ENCODE measurements at places on chromosomes 6 and 20. TPM values are rescaled to one million over a fixed set of nuclear protein-coding genes. Genes with fewer than 3 reads are reported as not detected.

DNA sequence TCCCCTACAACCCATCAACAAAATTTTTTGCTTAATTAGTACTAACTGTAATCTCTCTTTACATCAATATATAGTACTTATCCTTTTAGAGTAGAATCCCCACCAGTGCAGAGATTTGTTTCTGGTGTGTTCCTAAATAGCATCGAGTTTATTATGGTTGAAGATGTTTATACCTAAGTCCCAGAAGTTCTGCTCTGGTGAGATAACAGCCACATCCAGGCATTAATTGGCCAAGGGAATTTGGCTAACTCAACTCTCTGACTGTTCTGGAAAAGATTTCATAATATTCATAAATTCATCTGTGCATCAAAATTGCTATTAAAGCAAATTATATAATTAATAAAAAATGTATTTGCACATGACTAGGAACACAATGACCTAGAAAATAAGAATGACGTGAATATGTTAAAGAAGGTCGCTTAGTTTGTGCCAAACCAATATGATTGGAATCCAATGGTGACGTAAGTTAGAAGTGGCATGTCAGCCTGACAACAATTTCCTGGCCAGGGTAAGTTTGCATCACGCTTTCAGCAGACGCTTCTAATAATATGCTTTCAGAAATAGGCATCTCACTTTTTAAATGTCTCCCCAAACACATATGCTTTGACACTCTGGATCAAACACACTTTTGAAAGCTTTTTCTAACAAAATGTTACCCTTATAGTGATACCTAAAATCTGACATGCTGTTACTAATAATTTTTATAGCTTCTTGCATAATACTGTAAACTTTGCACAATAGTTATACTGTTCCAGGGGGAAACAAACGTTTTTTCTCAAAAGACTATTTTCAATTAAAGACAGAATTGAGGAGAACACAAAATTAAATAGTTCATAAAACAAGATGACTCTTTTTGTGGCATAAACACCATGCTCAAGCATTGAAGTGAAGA lies 236.7 kb downstream of the TENT5A start:
- H3K36me3 ChIP-seq: no peaks in the 10 kb centered on the region
- no peak overlapping the region for H3K4me3 ChIP-seq
- no peaks in the 10 kb centered on the region for H3K27me3 ChIP-seq
- H3K27ac ChIP-seq: no peak overlapping the region

DNA sequence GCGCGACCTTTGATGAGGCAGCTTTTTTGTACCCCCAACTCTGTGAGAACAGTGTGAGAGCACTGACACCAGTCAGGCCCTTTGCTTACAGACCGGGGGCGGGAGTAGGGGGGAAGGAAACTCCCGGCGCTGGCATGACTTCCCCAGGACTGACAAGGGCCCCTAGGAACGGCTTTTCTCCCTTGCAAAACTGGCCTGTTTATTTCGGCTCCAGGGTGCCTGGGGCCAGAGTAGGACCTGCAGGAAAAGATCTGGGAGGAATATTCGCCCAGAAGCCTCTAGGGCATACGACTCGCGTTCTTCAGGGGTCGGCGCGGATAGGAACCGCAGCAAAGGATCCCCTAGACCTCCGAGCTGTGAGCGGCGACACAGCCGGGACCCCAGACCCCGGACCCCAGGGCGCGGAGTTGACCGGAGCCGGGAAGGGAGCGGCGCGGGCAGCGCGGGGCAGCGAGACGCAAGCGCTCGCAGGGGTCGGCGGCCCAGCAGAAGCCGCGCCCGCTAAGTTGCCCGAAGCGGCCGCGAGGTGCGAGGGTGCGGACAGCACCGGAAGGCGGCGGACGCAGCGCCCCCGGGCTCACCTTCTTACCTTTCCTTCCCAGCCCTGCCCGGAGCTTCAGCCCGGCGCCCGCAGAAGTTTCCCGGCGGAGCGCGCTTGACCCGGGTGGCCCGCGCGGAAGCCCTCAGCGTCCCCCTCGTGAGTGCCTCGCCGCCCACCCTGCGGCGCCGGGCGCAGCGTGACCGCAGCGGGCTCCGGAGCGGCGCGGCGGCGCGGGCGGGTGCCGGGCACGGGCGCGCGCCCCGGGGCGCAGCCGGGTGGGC lies at the start of gene POPDC3:
POPDC3 (minus strand) TSS at position 771 of the 822 bp plus-strand sequence. CDS start 18,105 bp downstream, outside the sequence.
- no peaks in the 10 kb centered on the region for H3K36me3 ChIP-seq
- peak; percentile 28 for DNase-seq
- peaks cover 4% of the 10 kb centered on the region for H3K4me1 ChIP-seq
- H3K27me3 ChIP-seq: peaks cover 46% of the 10 kb centered on the region
- no peak within 1 kb of the TSS for H3K27ac ChIP-seq

- H3K27me3 ChIP-seq: no peaks in the 10 kb centered on the region
- no peak for DNase-seq
These were observed 45.7 kb downstream of the TINAG start for GRCh38 chr6:54353975-54354374.

Gene MROH8
- total RNA-seq: 7.6 TPM

Gene PRDM13
- 0.14 TPM for total RNA-seq

- H3K27ac ChIP-seq: peak overlapping the region; percentile 82
- no peaks in the 10 kb centered on the region for H3K27me3 ChIP-seq
These were observed 56.7 kb upstream of the APCDD1L start for GRCh38 chr20:58571693-58572427.

Gene LHFPL5
- not detected for total RNA-seq

Gene FAM184A
- total RNA-seq: 7.6 TPM

Gene PPP1R3G
- 0.07 TPM for total RNA-seq

GRCh38 chr20:5776077-5776476 lies 25.9 kb downstream of the SHLD1 start:
- H3K27me3 ChIP-seq: no peaks in the 10 kb centered on the region
- no peak for DNase-seq
- H3K4me3 ChIP-seq: no peak overlapping the region
- no peaks in the 10 kb centered on the region for H3K4me1 ChIP-seq
- H3K27ac ChIP-seq: no peak overlapping the region
- peaks cover 3% of the 10 kb centered on the region for H3K36me3 ChIP-seq

DNA sequence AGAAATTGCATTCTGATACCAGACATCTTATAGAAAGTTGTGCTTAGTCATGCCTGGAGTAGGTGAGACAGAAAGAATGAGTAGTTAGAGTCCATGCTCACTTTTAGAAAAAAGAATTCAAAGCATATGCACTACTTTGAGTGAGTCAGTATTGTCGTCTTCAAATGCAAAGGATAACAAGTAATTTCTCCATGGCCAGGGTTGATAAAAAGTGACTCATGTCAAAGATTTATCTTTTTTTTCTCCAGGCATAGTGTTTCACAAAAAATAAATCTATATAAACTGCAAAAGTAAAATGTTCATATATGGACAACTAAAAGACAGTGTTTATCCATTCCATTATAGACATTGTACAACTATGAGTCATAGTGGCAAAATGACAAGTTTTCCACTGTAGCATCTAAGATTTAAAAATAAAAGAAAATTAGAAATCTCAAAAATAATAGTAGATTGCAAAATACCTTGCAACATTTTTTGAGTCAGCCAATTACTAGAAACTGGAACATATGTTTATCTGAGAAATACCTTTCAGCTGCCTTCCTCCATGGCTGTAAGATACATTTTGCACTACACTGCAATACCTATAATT lies 329.6 kb downstream of the GRIK2 start:
- H3K27ac ChIP-seq: no peak overlapping the region
- H3K4me1 ChIP-seq: no peaks in the 10 kb centered on the region
- no peak for DNase-seq
- H3K36me3 ChIP-seq: no peaks in the 10 kb centered on the region
- no peak overlapping the region for H3K4me3 ChIP-seq
- H3K27me3 ChIP-seq: no peaks in the 10 kb centered on the region

DNA sequence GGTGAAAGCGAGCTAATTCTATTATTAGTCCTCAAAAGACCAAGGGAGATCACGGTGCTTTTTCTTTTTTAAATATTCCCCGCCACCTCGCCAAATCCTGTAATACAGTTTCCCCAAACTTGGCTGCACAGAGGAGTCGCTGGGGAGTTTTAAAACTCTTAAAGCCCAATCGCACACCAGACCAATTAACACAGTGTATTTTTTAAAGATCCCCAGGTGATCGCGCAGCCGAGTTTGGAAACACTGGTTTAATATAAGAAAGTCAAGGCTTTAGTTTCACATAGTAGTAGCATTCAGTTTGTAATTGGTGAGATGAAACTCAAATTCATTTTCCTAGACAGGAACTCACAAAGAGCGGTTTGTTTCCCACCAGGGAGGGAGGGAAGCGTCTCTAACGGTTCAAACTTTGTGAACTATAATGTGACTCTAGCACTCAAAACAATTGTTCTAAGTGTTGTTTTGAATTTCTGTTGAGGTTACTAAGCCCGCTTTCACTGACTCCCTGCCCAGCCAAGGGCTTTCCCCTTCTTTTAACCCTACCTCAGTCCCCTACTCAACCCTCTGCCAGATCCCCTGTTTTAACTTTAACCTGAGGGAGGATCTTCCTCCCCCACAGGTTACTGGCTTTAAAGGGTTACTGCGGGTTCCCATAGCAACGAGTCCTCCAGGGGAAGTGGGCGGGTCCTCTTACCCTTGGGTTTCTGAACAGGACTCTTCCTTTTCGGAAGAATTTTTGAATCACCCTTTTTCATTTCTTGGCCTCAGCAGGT lies 25.7 kb upstream of the BTBD3 start:
- H3K36me3 ChIP-seq: peaks cover 14% of the 10 kb centered on the region
- no peaks in the 10 kb centered on the region for H3K27me3 ChIP-seq
- peak overlapping the region; percentile 96 for H3K4me3 ChIP-seq
- peak; percentile 62 for DNase-seq
- H3K27ac ChIP-seq: peak overlapping the region; percentile 95

GRCh38 chr6:70375882-70376281 lies 37.4 kb upstream of the FAM135A start:
- H3K4me3 ChIP-seq: no peak overlapping the region
- no peaks in the 10 kb centered on the region for H3K27me3 ChIP-seq
- no peaks in the 10 kb centered on the region for H3K4me1 ChIP-seq
- H3K27ac ChIP-seq: no peak overlapping the region
- H3K36me3 ChIP-seq: no peaks in the 10 kb centered on the region
- DNase-seq: no peak

DNA sequence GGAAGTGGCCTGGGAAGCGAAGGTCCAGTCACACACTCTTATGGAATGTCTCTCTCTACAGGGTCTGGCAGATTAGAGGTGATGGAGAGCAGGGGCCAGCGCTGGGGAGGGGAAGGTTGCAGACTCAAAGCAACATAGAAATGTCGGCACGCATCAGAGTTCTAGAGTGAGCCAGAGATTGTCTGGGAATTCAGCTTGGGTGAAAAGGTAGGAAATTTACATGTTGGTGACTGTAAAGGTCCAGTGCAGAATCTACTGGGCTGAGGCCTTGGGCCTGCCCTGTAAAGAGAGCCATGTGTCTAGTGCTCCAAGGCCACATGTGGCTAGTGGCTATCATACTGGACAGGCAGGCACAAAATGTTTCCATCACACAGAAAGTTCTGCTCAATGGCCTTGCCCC lies 80.8 kb downstream of the FOXA2 start:
- peaks cover 14% of the 10 kb centered on the region for H3K4me1 ChIP-seq
- no peaks in the 10 kb centered on the region for H3K36me3 ChIP-seq
- H3K27ac ChIP-seq: no peak overlapping the region
- DNase-seq: no peak

DNA sequence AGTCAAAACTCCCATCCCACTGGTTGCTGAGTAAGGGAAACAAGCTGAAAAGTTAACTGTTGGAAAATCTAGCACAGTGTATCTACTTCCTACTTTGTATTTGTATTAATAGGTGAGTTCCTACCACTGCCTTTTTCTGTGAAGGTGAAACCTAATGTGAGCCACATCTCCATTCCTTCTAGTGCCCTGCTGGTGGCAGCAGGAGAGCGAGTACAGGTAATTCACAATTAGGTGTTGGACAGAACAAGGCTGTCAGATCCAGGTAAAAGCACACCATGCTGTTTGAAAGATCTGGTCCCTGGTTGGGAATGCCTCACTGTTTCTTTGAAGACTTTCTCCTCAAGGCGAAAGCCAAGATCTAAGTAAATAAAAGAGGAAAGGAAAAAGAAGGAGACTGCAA lies 528.4 kb downstream of the PKHD1 start:
- DNase-seq: no peak
- H3K27me3 ChIP-seq: no peaks in the 10 kb centered on the region
- H3K4me1 ChIP-seq: peaks cover 1% of the 10 kb centered on the region
- no peak overlapping the region for H3K27ac ChIP-seq
- H3K4me3 ChIP-seq: no peak overlapping the region

Gene TFAP2B
- 73.3 TPM for total RNA-seq

DNA sequence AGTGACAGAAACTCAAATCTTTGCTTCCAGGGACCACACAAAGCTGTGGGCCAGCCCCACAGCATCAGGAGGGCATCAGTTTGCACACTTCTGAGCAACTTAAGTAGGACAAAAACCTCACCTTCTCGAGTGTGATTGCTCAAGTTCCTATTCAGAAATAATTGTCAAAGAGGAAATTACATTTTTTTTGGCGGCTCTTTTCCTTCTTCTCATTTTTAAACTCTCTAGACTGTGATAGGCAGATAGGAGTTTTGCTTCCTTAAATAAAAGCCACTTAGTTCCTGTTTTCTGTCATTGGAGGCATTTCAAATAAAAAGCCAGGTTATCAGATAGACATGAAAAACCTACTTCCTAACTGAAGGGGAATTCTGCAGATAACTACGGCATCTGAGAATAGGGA lies 11.2 kb upstream of the TAGAP start:
- no peak overlapping the region for H3K4me3 ChIP-seq
- H3K27ac ChIP-seq: no peak overlapping the region
- DNase-seq: no peak
- peaks cover 4% of the 10 kb centered on the region for H3K4me1 ChIP-seq

GRCh38 chr6:27582928-27583725 lies 110.2 kb upstream of the ZNF184 start:
- peak; percentile 46 for DNase-seq
- H3K4me1 ChIP-seq: peaks cover 4% of the 10 kb centered on the region
- H3K27ac ChIP-seq: no peak overlapping the region
- H3K4me3 ChIP-seq: peak overlapping the region; percentile 76
- peaks cover 2% of the 10 kb centered on the region for H3K36me3 ChIP-seq

GRCh38 chr20:63134201-63134612 lies 81.7 kb downstream of the YTHDF1 start:
- DNase-seq: no peak
- no peaks in the 10 kb centered on the region for H3K36me3 ChIP-seq
- H3K4me3 ChIP-seq: no peak overlapping the region
- peaks cover 10% of the 10 kb centered on the region for H3K27me3 ChIP-seq
- peaks cover 29% of the 10 kb centered on the region for H3K4me1 ChIP-seq

DNA sequence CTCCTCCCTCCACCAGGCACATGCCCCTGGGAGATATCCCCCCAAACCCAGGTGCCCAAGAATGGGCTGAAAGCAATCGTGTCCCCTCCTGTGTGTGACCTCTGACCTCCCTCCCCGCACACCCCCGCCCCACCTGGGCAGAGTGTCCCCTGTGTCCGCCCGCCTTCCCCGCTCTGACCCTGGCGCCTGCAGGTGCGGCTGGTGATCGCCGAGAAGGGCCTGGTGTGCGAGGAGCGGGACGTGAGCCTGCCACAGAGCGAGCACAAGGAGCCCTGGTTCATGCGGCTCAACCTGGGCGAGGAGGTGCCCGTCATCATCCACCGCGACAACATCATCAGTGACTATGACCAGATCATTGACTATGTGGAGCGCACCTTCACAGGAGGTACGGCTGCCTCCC lies 9.9 kb downstream of the GDAP1L1 start:
- H3K27me3 ChIP-seq: no peaks in the 10 kb centered on the region
- H3K4me3 ChIP-seq: no peak overlapping the region
- no peak for DNase-seq
- no peaks in the 10 kb centered on the region for H3K36me3 ChIP-seq
- no peaks in the 10 kb centered on the region for H3K4me1 ChIP-seq
